ENCODE measurements at places on chromosomes 5 and 9.

DNA sequence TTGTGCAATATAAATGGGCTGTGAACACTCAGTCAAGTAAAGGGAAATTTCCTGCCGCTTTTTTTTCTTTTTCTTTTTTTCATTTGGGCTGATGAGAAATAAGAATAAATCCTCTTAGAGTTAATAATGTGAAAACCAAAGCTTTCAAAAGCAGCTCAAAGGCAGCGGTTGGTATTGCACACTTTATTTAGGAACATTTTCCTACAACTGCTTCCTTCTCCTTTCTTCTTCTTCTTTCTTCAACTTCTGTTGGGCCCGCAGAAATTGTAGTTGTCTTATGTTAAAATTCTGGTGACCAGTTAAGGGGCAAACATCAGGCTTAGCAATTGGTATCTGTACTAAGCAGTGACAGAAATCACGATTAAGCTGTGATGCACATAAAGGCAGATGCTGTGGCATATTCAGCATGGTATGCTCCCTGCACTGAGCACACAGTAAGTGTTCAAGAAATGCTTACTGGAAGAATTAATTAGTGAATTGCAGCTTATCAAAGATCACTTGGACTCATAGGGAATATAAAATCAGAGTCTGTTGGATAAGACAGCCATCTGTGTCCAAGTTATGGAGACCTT is 85.4 kb downstream of the ANKRD55 start:
- H3K36me3 ChIP-seq = peaks cover 5% of the 10 kb centered on the region
- no peak overlapping the region for H3K4me3 ChIP-seq
- H3K27me3 ChIP-seq = no peaks in the 10 kb centered on the region
- H3K4me1 ChIP-seq = peaks cover 60% of the 10 kb centered on the region

GRCh38 chr5:145551714-145552113 is 283.4 kb downstream of the PRELID2 start:
- H3K4me3 ChIP-seq = no peak overlapping the region
- no peaks in the 10 kb centered on the region for H3K27me3 ChIP-seq
- H3K4me1 ChIP-seq = no peaks in the 10 kb centered on the region
- no peak overlapping the region for H3K27ac ChIP-seq
- no peaks in the 10 kb centered on the region for H3K36me3 ChIP-seq
- DNase-seq = no peak

DNA sequence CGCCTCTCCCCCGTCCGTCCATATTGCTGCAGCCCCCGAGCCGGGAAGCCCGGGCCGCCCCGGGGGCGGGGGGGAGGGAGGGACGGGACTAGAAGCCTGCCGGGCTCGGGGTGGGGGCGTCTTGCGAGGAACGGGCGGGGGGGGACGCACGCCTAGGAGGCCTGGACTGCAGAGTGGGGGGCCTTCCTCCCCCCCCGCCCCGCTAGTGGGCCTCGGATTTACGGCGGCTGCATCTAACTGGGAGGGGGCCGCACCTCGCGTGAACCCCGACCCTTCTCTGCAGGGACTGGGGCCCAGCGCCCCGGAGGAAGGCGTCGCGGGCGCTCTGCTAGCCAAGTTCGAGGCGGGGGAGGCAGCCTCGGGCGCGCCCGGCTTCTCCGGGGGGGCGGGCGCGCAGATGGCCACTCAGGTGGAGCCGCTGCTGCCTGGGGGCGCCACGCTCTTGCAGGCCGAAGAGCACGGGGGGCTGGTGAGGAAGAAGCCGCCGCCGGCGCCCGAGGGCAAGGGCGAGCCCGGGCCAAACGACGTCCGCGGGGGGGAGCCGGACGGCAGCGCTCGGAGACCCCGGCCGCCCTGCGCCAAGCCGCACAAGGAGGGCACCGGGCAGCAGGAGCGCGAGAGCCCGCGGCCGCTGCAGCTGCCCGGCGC is at the start of gene LARP1:
Gene LARP1 (plus strand): TSS at position 17 of the 648 bp plus-strand sequence. CDS start 381 bp downstream, at position 398.
- peaks cover 1% of the 10 kb centered on the region for H3K27me3 ChIP-seq
- peak; percentile 4 for DNase-seq
- peak within 1 kb of the TSS; percentile 94 for H3K4me3 ChIP-seq
- H3K4me1 ChIP-seq = peaks cover 42% of the 10 kb centered on the region
- H3K27ac ChIP-seq = peak within 1 kb of the TSS; percentile 97

GRCh38 chr5:73673161-73673591 is 47.2 kb downstream of the ARHGEF28 start:
- no peak for DNase-seq
- no peaks in the 10 kb centered on the region for H3K4me1 ChIP-seq
- H3K4me3 ChIP-seq = no peak overlapping the region

GRCh38 chr9:97327562-97327961 is 20.1 kb downstream of the CCDC180 start:
- DNase-seq = no peak
- H3K4me1 ChIP-seq = no peaks in the 10 kb centered on the region
- no peaks in the 10 kb centered on the region for H3K27me3 ChIP-seq
- H3K4me3 ChIP-seq = no peak overlapping the region
- H3K36me3 ChIP-seq = no peaks in the 10 kb centered on the region

GRCh38 chr9:127102176-127102575 is 20.3 kb downstream of the ANGPTL2 start:
- H3K36me3 ChIP-seq = no peaks in the 10 kb centered on the region
- no peaks in the 10 kb centered on the region for H3K4me1 ChIP-seq
- H3K4me3 ChIP-seq = no peak overlapping the region
- no peak overlapping the region for H3K27ac ChIP-seq
